ENCODE measurements at places on chromosomes 5 and 9.

DNA sequence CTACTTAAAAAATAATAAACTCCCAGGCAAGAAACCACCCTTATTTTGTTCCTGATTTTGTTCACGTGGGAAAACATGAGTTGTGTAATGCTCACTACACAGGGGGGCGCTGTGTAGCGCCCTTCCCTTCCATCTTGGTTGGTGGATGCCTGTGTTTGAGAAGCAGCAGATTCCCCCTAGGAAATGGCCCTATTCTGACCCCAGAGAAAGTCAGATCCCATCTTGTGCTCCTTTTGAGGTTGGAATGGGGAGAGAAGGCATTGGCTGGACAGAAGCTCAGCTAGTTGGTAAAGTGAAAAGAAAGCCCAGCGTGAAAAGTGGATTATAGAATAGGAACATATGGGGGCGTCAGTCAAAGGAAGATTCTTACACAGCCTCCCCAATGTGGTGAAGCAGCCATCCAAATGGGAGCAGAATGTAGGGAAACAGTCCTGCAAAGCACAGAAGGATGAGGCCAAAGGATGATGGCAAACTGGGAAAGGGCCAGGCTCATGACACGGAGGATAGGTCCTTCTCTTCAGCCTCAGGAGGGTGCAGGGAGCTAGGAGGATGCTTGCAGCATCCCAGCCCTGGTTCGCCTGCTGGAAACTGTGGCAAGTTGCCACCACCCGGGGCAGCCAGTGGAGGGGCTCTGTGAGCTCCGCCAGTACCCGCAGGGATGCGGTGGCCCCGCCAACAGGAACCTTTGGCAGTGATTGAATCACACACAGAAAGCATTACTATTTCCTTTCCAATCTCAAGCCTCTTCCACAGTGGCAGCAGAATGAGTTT, 314.2 kb upstream of the DAP start:
- DNase-seq: no peak

- no peak for DNase-seq
These were observed 226.5 kb downstream of the TLE1 start for GRCh38 chr9:81462801-81463200.

DNA sequence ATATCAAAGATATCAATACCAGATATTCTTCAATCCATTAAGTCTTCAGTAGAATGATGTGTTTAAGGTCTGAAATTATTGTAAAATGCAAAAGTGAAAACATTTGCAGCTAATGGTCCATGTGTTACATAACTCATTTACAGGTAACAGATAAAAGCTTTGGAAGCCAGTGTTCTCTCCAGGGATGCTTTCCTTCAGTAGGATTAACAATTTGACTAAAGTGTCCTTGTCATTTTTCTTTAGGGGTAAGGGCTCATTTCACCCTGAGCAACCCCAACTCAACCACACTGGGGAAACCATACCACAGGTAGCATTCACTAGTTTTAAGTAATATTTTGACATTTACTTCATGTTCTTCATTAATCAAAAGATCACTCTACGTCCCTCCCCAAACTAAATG, 12.9 kb downstream of the HNRNPK start:
- DNase-seq: no peak

- DNase-seq: no peak
These were observed 65.1 kb downstream of the ANKH start for GRCh38 chr5:14806456-14806855.

DNA sequence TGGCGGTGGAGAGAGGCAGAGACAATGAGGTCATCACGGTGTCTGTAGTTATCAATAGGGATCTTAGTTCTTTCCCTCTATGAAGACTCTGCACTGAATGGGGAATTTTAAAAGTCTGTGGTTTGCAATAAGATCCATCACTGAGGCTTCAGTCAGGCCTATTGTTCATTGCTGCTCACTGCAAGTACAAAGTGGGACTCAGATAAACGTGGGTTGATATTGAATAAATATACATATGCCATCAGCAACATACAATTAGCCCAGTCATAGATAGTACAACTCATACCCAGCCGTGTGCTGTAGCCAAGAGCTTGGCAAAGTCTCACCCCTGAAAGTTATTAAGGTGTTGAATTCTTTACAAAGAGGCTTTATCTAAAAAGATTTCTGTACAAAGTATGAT, 88.4 kb downstream of the ENC1 start:
- DNase-seq: no peak

DNA sequence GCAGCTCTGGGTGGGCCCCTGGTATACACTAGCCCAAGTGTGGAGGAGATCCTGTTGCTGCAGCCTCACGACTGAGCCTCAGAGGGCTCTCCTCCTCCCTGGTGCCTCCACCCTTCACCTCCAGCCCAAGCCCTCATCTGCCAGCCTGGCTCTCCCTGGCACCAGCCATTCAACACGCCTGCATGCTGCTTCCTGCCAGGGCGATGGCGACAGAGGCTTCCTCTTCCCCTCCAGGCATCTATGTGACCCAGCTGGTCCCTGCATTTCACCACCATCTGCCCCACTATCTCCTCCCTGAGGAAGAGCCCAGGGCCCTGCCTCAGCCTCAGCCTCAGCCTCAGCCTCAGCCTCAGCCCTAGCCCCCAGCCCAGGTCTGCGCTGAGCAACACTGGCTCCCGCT, 54.8 kb upstream of the ANGPTL2 start:
- no peak for DNase-seq

GRCh38 chr9:121881920-121882500, 211.1 kb downstream of the TTLL11 start:
- DNase-seq: no peak

- peak; percentile 10 for DNase-seq
These were observed at the start of gene AFAP1L1 for GRCh38 chr5:149271716-149272563. TSS of gene AFAP1L1 (plus strand) at chr5:149271859. CDS start at chr5:149271969, 110 bp downstream.

GRCh38 chr5:76025069-76025468, 58.1 kb upstream of the SV2C start:
- DNase-seq: no peak

- DNase-seq: no peak
These were observed 59.7 kb downstream of the PPARGC1B start for GRCh38 chr5:149789835-149790234.

- no peak for DNase-seq
These were observed 23.4 kb downstream of the LIX1 start for GRCh38 chr5:97119007-97119390.
